ENCODE measurements at places on chromosomes 1 and 21. TPM values are rescaled to one million over a fixed set of nuclear protein-coding genes. Genes with fewer than 3 reads are reported as not detected.

SPRR4 gene
- total RNA-seq = not detected

ANKRD34A gene
- total RNA-seq = 33.9 TPM

OSCP1 gene
- 31.7 TPM for total RNA-seq

DNA sequence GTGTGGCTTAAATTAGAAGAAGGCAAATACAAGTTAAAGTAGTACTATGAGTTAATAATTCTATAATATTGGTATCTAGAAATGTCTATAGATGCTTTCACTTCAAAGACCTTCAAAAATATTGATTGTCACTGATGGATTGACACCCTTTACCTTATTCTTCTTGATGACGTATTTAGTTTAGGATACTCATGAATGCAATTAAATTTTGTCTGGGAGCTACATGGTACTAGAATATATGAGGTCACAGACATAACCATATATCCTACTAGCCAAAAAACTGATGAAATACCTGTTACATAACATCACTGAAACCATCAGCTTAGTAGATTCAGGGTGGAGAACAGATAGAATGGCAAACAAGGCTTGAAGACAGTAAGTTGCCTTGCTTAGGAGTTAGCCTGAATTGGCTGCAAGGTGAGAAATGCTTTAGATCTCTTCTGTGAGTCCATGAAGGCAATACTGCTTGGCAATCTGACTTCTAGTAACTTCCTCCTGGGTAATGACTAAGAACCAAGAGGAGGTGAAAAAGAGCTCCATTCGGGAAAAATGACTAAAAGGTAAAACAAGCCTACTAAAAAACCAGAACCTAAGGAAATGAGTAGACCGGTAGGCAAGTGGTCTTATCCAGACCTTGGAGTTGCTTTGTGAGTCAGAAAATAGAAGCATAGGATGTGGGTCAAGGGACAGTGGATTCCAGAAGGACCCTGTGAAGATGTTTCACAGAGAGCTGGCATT, 16.9 kb upstream of the ARHGAP29 start:
- no peak for DNase-seq

GRCh38 chr1:151621351-151621750, 9.5 kb downstream of the SNX27 start:
- no peak for DNase-seq

DNA sequence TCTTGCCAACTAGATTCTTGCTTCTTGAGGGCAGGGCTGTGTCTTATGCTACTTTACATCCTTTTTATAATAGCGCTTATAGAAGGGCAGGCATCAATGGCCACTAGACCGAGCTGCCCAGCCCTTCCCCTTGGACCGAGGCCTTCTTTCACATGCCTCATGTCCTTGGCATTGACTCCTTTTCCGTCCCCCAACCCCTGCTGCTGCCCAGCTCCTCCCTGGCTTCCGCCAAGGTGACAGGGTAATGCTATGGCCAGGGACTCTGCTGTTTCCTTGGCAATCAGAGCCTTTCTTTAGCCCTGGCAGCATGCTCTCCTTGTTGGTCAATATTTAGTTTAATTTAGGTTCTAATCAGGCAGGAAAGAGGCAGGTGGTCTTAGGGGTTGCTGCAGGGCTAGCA, 48.2 kb downstream of the DDX20 start:
- no peak for DNase-seq

DNA sequence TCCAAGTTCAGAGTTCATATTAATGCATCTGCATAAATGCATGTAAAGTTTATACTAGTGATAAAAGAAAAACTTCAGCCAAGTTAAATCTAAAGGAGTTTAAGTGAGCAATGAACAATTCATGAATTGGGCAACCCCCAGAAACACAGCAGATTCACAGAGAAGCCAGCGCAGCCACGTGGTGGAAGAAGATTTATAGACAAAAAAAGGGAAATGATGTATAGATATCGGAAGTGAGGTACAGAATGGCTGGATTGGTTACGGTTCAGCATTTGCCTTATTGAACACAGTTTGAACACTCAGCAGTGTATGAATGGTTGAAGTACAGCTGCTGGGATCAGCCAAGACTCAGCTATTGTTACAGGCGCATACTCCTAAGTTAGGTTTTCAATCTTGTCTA, 5.7 kb downstream of the AK5 start:
- DNase-seq = no peak

DNA sequence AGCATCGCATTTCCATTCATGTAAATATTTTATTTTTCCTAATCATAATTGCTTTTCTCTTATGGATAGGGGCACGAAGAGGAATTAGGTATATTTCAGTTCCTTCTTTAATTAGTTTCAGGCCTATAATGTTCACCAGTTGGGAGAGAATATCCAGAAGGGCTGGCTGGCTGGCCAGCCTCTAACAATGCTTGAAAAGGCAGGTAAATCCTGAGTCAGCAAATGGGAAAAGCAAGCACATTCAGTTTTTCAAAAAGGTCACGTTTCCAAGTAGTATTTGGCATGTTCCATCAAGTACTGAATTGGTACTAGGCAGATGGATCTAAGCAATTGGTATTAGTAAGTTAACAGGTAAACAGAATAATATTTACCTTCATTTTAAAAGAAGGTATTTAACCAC, 8.0 kb downstream of the RAB29 start:
- no peak for DNase-seq

GRCh38 chr1:219812491-219813203, 115.7 kb downstream of the SLC30A10 start:
- no peak for DNase-seq
